Thoracic aorta (tissue), 2 donors: ENCODE measurements at places on chromosomes 12 and 14. TPM values are rescaled to one million over a fixed set of nuclear protein-coding genes. Genes with fewer than 3 reads are reported as not detected.

NANOG gene
- total RNA-seq = 0.27 TPM

OR10G3 gene
- not detected for total RNA-seq

GPD1 gene
- 5.0 TPM for total RNA-seq

GLT8D2 gene
- total RNA-seq = 30.4 TPM

KCNA5 gene
- total RNA-seq = 58.8 TPM

ASIC1 gene
- not detected for total RNA-seq

ASCL1 gene
- total RNA-seq = not detected

OR6J1 gene
- total RNA-seq = not detected

SLC4A8 gene
- 2.8 TPM for total RNA-seq
